Psoas muscle (tissue), 8 donors: ENCODE measurements at places on chromosomes 5 and 9. TPM values are rescaled to one million over a fixed set of nuclear protein-coding genes. Genes with fewer than 3 reads are reported as not detected.
A peak's percentile ranks its signal among the peaks of the same experiment; 100 is the strongest.

DNA sequence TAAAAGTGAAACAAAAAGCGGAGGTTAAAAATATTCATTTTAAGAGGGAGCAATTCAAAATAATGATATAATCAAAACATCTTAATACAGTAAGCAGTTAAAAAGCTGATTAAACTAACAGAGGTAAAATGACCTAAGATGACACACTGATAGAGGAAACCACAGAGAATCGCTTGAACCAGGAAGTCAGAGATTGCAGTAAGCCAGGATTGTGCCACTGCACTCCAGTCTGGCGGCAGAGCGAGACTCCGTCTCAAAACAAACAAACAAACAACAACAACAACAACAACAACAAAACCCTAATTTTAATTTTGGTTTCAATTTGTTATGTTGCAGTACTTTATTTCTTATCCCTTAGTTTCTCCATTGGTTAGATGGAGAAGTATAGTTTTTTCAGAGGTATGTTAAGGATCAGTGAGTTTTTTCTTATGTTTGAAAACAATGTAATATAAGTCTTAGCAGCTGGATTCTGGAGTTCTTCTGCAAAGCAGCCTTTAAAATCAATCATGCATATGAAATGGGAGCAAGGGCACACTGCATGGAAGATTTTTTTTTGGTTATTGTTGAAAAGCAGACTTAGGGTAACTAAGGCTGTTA, 58.5 kb downstream of the MLANA start:
- DNase-seq, result no peak

- DNase-seq, result no peak
These were observed 306.7 kb upstream of the BRINP1 start for GRCh38 chr9:119675951-119676350.

- DNase-seq, result peak; percentile 20
These were observed 118.3 kb downstream of the NR6A1 start for GRCh38 chr9:124652615-124653393.

- DNase-seq, result peak; percentile 92
These were observed at the start of gene MGAT1 for GRCh38 chr5:180802325-180803180. MGAT1 (minus strand) TSS chr5:180802806; CDS start chr5:180792971, 9,835 bp downstream.

DNA sequence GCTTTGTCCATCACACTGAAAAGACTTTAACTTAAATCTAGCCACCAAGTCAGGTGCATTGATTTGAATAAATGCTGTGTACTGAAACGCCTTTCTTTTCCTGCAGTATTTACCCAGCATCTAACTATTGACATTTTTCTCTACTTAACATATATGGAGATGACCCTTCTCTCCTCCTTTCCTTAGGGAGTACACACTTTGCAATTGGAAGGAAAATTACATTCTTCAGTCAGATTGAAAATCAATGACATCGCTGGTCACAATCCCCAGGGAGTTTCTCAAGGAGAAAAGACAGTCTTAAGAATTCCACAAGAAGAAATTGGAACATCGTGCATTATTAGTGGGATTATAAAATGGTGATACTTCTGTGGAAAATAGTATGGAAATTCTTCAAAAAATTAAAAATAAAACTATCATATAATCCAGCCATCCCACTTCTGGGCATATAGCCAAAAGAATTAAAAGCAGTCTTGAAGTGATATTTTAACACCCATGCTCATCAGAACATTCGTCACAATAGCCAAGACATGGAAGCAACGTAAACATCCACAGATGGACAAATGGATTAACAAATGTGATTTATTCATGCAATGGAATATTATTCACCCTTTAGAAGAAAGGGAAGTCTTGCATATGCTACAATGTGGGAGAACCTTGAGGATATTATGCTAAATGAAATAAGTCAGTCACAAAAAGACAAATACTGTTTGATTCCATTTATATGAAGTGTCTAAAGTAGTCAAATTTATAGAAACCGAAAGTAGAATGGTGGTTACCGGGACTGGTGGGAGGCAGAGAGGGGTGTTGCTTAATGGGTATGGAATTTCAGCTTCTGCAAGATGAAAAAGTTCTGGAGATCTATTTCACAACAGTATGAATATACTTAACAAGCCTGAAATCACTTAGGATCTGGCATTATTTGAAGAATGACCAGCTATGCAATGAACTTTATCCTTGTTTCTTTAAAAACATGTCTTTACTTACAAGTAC, 14.3 kb upstream of the FREM1 start:
- DNase-seq, result no peak

DNA sequence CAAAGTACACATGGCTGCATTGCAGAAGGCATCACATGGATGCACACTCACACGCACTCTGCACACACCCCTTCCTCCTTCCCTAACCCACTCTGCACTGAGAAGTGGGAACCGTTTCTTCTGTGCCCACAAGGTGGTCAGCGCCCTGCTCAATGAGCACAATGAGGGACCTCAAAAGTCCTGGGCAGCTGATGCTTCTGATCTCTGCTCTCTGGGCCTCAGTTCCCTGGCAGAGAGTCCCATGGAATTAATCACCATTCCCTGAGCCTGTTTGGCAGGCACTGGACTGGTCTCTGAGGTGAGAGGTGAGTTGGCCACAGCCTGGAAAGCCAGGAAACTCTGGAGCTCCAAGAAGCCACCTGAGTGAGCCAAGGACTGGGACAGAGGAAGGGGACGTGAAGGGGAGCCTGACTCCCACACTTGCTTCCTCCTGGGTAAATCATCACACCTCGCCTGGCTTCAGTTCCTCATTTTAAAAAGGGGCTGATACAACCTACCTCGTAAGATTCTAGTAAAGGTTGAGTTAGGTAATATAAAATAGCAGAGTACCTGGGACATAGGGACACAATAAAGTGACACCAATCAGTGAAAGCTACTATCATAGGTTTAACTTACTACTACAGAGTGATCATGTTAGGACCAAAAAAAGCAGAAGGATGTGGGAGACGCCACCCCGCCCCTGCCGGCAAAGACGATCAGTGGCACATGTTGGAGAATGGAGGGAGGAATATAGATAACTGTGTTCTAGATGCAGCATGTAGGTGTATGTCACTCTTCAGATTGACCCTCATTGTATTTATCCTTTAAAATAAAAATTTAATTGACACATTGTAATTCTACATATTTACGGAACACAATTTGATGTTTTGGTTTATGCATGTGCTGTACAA, 21.1 kb upstream of the IGFBPL1 start:
- DNase-seq, result no peak

DNA sequence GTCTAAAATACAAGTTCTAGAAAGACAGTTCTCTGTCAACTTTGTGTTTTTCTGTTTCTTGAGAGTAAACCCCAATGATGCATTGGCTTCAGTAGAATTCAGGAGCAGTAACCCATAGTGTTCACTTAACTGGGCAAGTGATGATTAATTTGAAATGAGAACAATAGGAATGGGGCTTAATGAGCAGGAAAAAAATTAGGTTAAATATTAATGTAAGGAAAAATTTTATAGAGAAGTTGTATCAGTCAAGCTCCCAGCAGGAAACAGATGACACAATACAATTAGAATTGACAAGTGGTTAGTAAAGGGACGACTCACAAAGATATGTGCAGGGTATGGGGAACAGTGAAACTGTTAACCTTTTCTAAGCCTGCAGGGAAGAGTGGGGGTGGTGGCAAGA, 38.2 kb downstream of the ENTREP1 start:
- no peak for DNase-seq

DNA sequence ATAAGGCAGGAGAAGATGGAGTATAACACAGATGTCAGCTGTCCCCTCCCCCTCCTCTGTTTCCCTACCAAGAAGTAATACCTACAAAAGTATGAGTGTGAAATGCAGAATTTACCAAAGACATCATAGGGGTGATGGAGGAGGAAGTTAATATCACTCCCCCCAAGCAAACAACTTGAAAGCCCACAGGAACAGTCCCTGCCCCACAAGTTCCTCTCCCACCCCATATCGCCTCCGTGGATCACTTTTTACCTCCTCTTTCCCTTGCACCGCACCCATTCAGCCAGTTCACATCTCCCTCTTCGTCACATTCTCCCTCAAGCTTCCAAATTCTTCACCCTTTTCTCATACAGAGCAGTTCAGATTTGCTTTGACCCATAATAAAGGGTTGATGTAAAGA, 7.0 kb upstream of the SIL1 start:
- DNase-seq, result no peak

- no peak for DNase-seq
These were observed 13.9 kb downstream of the TLR4 start for GRCh38 chr9:117718085-117718484.

DNA sequence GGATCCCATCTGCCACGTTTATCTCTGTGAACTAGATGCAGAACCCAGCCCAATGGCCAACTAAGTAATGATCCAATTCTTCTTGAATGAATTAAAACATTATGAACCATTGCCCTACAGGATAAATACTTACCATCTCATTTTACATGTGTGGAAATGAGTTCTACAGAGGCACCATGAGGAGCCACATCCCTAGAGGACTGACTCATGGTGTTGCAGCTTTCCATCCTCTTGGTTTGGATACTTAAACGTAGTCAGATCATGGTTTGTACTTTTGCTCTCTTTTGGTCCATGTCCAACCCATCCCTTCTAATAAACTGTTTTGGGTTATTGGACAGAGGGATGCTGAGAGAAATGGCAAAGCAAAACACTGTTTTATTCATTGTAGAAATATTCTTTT, 484.8 kb downstream of the EBF1 start:
- DNase-seq, result no peak

GRCh38 chr9:87676976-87677775, 48.7 kb upstream of the CTSL start:
- no peak for DNase-seq

- peak; percentile 57 for DNase-seq
These were observed 593.2 kb upstream of the CLINT1 start for GRCh38 chr5:158451993-158452672.

- DNase-seq, result no peak
These were observed 1060.6 kb upstream of the ACO1 start for GRCh38 chr9:31323726-31324444.

DNA sequence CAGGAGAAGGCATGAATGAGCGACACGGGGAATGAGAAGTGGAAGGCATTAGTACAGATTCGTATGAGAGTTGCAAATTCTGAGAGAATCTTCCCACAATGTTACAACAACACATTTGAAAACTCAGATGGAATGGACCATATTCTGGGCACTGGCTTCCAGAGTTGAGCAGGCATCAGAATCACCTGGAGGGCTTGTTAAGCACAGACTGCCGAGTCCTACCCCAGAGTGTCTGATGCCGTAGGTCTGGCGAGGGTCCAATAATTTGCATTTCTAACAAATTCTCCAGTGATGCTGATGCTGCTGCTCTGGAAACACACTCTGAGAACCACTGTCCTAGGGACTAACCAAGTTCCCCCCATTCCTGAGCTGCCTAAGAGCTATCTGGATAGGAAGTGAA, 2.9 kb upstream of the TLX3 start:
- DNase-seq, result no peak

DNA sequence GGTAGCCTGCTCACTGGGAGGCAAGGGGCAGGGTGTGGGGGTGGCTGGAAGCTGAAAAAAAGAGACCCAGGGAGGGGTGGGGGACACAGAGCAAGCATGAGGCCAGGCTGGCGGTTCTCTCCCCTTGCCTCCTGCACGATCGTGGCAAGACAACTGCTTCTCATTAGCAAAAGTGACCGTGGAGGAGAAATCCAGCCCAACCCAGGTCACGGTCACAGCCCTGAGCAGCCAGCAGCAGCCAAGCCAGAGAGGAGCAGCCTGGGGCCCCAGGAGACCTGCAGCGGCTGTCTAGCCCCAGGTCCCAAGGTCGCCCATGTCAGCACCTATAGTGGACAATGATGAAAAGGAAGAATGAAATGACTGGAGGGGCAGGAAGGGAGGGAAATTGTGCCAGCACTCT, 89.1 kb downstream of the NRG2 start:
- no peak for DNase-seq

GRCh38 chr9:127896395-127897192, 2.8 kb downstream of the ST6GALNAC6 start:
- DNase-seq, result no peak

- DNase-seq, result no peak
These were observed 43.8 kb upstream of the ANKH start for GRCh38 chr5:14915291-14915952.

- no peak for DNase-seq
These were observed 116.1 kb downstream of the GIN1 start for GRCh38 chr5:103003872-103004271.

GRCh38 chr9:133818444-133818843, 80.3 kb upstream of the SARDH start:
- peak; percentile 36 for DNase-seq

GRCh38 chr9:36855448-36856315, 178.4 kb downstream of the PAX5 start:
- DNase-seq, result no peak

GRCh38 chr9:95515272-95516113, 1.3 kb downstream of the PTCH1 start:
- DNase-seq, result peak; percentile 60

DNA sequence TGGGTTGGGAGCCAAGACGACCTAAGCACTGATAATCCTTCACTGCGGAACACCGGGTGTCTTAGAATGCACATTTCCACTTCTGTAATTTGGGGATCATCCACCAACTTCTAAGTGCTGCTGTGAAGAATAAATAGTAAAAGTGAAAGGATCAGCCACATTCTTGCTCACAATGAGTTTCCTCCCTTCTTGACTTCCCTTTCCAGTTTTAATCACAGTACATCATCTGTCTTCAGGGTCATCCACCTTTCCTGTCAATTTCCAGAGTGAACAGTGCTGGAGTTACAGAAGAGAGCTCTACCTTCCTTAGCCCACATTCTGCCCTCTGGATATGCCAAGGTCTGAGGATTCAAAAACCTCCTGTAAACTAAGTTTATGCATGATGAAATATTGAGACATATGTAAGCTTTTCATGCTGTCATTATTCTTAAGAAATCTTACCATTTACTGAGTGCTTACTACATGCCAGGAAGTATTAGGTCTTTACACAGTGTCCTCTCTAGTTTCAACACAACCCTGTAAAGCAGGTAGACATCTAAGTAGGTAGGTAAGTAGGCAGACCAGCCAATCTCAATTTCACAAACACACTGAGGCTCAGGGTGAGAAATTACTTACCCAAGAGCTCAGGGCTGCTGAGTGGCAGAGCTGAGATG, 105.2 kb downstream of the CDK5RAP2 start:
- DNase-seq, result no peak

DNA sequence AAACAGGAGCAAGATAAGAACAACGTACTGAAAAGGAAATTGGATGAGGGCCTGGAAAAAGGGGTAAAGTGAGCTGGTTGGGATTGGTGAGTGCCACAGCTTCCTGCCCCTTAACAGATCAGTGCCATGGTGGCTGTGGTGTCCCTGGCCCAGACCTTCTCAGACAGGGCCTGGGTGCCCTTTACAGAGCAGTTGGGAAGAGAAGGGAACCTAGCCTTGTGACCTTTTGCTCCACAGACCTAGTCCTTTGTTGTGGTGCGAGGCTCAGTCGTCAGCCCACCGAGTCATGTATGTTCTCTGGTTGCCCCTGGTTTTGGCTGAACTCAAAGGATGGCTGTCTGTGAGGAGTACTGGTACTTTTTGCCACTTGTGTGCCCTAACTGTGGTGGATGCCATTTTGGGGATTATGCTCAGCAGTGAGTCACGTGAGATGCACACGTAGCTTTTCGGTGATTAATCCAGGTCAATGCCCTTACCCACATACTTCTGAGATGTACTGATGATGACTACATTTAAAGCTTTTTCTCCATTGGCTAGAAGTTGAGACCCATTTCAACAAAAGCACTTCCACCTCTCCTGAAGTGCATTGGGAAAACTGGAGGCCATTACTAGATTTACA, 48.4 kb downstream of the EXOSC2 start:
- no peak for DNase-seq

The GABRA1 gene
- not detected for total RNA-seq

The SEMA6A gene
- total RNA-seq, result 4.6 TPM

The FOXD4L4 gene
- total RNA-seq, result not detected

The IL4 gene
- not detected for total RNA-seq

The CATSPER3 gene
- 1.0 TPM for total RNA-seq

The FAM174A gene
- total RNA-seq, result 30.6 TPM

The SUSD3 gene
- total RNA-seq, result not detected

The OR1J2 gene
- total RNA-seq, result not detected
